SJSA1 (cell line): ENCODE measurements at places on chromosomes 2 and 18. TPM values are rescaled to one million over a fixed set of nuclear protein-coding genes. Genes with fewer than 3 reads are reported as not detected.

DNA sequence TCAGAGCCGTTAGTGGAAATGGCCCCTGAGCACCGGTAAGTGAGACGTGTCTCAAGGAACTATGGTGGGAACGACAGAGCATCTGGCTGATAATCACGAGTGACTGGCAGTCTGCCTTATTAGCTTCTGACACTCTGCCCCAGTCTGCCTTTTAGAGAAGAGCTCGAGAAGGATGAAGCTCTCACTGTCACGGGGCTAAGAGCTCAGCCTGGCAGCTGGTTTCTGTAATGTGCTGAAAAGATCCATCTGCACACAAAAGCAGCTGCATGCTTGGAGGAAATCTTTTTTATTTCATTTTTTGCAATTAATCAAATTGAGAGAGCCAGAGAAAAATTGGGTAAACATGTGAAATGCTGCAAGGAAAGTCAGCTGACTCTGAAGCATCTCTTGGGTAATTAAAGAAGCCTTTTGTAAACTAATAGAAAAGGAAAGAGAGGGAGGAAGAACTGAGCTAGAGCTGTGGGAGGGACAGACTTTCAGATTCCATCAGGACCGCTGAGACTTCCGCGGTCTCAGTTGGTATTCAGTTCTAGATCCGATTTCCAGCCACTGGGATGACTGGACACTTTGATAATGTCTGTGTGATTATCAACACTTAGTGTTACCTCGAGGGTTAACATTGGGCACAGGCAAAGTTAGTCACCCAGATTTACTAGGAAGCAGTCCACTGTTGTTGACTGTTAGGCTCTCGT lies 24.4 kb downstream of the MBP start:
- peaks cover 38% of the 10 kb centered on the region for H3K4me1 ChIP-seq
- H3K4me3 ChIP-seq: no peak overlapping the region
- H3K36me3 ChIP-seq: no peaks in the 10 kb centered on the region
- no peaks in the 10 kb centered on the region for H3K27me3 ChIP-seq
- peak; percentile 22 for DNase-seq

GRCh38 chr2:215695861-215696260 lies 260.0 kb upstream of the FN1 start:
- H3K27me3 ChIP-seq: no peaks in the 10 kb centered on the region
- H3K4me1 ChIP-seq: peaks cover 53% of the 10 kb centered on the region
- H3K27ac ChIP-seq: no peak overlapping the region
- H3K4me3 ChIP-seq: no peak overlapping the region
- DNase-seq: no peak

Gene NYAP2
- total RNA-seq: not detected in 2 replicates

GRCh38 chr2:176039375-176039774 lies 37.3 kb upstream of the LNPK start:
- H3K4me1 ChIP-seq: no peaks in the 10 kb centered on the region
- H3K4me3 ChIP-seq: no peak overlapping the region
- no peak for DNase-seq
- no peak overlapping the region for H3K27ac ChIP-seq
- H3K36me3 ChIP-seq: no peaks in the 10 kb centered on the region

DNA sequence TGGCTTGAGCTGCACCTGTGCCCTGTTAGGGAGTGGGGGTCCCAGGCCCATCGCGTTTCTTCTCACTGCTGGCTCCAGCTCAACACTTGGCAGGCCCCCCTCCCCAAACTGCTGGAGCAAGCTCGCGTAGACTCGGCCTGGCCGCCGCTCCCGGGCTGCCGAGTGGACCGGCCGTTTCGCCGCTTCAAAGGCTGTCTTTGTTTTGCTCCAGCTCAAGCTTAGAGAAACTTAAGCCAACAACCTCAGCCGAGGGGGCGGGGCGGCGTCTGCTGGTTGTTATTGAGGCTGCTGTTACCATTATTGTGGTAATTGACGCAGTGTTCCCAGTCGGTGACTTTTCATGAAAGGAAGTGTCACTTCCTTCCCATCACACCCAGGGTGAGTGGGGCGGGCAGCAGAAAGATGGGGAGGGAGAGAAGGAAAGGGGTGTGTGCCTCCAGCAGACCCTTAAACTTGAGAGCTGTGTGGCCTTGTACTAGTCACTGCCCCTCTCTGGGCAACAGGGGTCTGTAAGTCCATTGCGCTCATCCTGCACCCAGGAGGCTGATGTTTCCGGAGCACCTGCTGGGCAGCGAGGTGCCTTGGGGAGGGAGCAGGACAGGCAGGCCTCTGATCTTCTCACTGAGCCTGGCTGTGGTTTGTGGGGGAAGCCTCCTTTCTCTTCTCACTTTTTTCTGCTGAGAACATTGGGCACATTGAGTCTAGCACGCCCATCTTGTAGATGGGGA lies 2.1 kb downstream of the ARID5A start:
- no peak overlapping the region for H3K4me3 ChIP-seq
- peaks cover 22% of the 10 kb centered on the region for H3K4me1 ChIP-seq
- peaks cover 6% of the 10 kb centered on the region; the same call in 1 of the 2 replicates for H3K36me3 ChIP-seq
- H3K27me3 ChIP-seq: no peaks in the 10 kb centered on the region

DNA sequence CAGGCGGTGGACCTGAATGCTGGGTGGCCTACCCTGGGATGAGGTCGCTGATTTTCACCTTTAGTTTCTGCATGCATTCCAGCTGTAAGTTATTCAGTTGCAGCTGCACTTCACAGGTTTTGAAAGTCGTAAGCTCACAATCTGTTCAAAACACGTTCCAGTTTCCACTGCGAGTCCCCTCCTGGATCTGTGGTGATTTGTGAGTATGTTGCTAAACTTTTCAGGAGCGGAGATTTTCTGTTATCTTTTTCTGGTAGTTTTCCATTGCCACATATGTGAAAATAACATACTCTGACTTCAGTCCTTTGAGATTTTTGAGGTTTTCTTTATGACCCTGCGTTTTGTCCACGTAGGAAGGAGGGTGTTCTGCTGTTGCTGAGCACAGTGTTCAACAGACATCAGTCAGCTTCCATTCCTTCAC lies 102.1 kb downstream of the SNTG2 start:
- H3K4me3 ChIP-seq: no peak overlapping the region
- H3K4me1 ChIP-seq: peaks cover 52% of the 10 kb centered on the region
- DNase-seq: peak; percentile 42
- H3K27me3 ChIP-seq: no peaks in the 10 kb centered on the region
- H3K27ac ChIP-seq: peak overlapping the region; percentile 34

GRCh38 chr2:73772819-73773218 lies 7.1 kb downstream of the DUSP11 start:
- H3K27ac ChIP-seq: no peak overlapping the region
- H3K36me3 ChIP-seq: peaks cover 72% of the 10 kb centered on the region
- no peak overlapping the region for H3K4me3 ChIP-seq
- no peak for DNase-seq

Gene RIT2
- not detected in 2 replicates for total RNA-seq

Gene RAB27B
- 0.88 and 1.1 TPM in 2 replicates for total RNA-seq

Gene COL3A1
- 1,297 and 1,854 TPM in 2 replicates for total RNA-seq

GRCh38 chr2:56410140-56410539 lies 226.3 kb downstream of the CCDC85A start:
- no peaks in the 10 kb centered on the region for H3K27me3 ChIP-seq
- no peak for DNase-seq
- no peak overlapping the region for H3K4me3 ChIP-seq
- no peak overlapping the region for H3K27ac ChIP-seq
- no peaks in the 10 kb centered on the region for H3K4me1 ChIP-seq

DNA sequence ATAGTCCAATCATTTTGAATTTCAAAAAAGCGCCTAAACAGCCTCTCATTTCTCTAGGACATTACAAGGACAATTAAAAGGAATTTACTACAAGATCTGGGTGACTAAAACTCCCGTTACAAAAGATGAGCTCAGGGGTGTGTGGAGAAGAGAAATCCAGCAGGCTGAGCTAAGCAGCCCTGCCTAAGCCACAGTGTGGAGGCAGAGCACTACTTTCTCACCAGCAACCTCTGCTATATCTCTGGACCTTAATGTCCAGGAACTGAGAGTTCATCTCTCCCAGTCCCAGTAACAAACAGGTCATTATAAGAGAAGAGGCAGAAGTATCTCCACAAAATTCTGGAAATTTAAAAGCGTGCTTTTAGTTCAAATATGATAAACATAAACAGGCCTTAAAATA lies 18.9 kb upstream of the ANKRD62 start:
- H3K4me3 ChIP-seq: no peak overlapping the region
- H3K4me1 ChIP-seq: no peaks in the 10 kb centered on the region
- no peaks in the 10 kb centered on the region for H3K36me3 ChIP-seq
- H3K27ac ChIP-seq: no peak overlapping the region
- no peak for DNase-seq

Gene DSG1
- total RNA-seq: not detected in 2 replicates
